Astrocyte (in vitro differentiated cells and primary cell): ENCODE measurements at places on chromosomes 6 and 20.

DNA sequence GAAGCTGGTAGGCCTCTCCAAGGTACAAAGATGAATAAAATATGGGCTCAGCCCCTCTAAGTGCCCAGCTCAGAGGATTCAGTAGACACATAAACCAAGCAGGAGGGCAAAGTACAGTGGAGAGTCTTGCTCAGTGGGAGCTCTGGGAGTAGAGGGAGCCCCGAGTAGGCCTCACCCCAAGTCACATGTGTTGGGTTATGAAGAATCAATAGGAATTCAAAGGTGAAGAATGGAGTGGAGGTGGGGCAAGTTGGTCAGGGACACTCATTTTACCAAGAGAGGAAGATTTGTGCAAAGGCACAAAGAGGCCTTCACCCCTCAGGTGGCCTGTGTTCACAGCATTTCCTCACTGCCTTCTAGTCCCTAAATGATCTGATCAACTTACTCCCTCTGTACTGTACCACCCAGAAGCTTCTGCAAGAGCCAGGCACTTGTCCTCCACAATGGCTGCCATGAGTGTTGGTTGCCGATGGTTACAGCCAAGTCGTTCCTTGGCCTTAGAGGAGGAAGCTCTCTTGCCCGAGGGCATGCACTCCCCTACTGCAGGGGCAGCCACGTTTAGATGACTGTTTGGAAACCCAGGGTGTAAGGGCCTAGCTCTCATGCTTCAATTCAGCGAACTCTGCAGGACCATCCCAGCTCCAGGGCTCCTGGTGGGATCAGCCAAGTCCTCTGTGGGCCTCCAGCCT lies 6.7 kb upstream of the CDKN1A start:
- DNase-seq: no peak

DNA sequence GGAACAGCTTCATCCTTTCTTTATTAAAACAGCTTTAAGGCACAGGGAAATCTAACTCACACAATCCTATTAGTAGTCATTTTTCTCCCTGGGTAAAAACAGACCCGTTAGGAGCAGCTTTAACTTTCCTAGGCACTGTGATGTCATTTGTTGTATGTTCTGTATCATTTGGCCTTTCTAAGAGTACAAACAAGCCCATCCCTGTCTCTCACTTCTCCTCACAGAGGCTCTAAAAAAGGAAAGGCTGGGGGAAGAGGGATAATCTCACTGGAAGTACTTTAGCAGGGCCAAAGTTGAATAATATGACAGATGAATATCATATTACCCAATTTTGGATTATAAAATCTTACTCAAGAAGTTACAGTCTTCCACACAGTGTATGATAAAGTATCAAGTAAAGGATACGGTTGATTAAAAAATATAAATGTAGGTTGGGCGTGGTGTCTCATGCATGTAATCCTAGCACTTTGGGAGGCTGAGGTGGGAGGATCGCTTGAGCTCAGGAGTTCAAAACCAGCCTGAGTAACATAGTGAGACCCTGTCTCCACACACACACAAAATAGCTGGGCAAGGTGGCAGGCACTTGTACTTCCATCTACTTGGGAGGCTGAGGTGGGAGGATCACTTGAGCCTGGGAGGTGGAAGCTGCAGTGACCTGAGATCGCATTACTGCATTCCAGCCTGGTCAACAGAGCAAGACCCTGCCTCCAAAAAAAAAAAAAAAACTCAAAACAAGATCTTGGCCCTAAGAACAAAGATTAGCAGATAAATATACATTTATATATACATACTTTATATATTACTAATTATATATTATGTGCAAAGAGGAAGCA lies 7.9 kb downstream of the NUDT3 start:
- DNase-seq: no peak

GRCh38 chr20:44029848-44030230 lies 115.2 kb downstream of the TOX2 start:
- no peak for DNase-seq

DNA sequence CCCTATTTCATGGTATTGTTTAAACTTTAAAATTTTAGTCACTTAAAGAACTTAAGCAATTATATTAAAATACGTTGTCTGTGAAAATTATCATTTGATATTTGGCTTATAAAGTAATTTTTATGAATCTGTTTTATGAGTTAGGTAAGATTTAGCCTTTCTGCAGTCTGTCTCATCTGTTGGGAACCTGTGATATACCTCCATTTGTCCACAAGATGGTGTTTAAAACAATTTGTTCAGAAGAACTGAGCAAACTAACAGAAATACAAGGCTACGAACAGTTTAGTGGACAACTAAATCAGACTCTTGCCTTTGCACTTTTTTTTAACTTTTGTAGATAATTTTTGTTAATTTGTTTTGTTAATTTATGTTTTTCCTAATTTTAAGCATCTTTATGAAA lies 92.4 kb downstream of the COL9A1 start:
- DNase-seq: no peak

DNA sequence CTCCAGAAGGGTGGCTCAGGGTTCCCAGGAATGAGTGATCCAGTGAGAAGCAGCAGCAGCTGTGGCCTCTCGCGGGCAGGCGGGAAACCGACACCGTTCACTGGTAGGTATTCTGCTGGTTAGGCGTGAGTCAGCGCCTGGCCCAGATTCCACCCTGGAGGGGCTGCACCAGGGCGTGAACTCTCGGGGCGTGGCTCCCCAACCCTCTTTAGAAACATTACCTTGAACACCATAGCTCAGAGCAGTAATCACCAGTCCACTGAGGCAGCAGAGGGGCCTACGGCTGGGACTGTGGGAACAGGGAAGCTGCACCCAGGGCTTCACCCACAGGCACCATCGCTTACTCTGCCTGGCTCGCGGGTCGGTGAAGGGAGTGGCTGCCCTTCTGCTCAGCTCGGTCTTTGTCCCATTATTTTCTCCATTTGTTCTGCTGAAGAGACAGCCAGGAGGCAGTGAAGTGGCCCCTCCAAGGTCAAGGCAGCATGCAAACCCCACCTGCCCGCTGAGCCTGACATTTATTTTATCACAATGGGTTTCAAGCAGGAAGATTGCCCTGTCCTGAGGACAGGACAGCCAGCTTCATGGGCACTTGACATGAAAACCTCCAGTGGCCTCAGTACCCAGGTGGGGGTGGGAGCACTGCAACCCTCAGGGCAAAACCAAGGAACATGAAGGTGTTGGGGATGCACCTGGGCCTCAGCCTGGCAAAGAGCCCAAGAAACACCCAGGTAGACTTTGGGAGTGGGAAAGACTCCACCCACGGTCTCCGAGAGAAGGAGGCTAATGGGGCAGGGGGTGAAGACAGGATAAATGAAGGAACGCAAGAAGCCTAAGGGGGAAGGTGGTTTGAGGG lies 51.0 kb upstream of the CD93 start:
- DNase-seq: no peak

- no peak for DNase-seq
Measured at GRCh38 chr6:157984128-157984527, 2.5 kb downstream of the SYNJ2 start.

GRCh38 chr6:47147175-47147727 lies 105.1 kb upstream of the ADGRF1 start:
- DNase-seq: no peak

DNA sequence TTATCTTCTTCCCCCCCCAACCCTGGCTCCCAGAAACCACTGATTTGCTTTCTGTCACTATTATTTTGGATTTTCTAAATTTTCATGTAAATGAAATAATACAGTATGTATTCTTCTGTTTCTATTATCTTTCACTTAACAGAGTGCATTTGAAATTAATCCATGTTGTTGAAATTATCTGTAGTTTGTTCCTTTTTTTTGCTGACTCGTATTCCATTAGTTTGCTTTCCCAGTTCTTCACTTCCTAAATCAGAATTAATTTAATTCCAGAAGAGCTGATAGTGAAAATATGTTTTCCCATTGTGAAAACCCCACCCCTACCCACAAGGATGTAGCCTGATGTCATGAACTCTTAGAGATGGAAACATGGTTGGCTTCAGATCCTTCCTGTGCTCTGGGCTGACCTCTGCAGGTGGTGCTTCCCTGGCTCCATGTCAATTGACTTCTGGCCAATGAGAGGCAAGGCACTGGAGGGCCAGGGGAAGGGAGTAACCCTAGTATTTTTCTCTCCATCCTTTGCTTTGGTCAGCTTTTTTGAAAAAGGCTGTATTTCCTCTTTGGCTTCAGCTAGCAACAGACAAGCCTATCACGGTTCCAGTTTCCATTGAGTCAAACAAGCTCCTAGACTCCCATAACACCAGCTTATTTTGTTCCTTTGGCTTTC lies 244.4 kb upstream of the HSF2 start:
- no peak for DNase-seq

- no peak for DNase-seq
Measured at GRCh38 chr6:156842598-156843250, 65.5 kb downstream of the ARID1B start.

DNA sequence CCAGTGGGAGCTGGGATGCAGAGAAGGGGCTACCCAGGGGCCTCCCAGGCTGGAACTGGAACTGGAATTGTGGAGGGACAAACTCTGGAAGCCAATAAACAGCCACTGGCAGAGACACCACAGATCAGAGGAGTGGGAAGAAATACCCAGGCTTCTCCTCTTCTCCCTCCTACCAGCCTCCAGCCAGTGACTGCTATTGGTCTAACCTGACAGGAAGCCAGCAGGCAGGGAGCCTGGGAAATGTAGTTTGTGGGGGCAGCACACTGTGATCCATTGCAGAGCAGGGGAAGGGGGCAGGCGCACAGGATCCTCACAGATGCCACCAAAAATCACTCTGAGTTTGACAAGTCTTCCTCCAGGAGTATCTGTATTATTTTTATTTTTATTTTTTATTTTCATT lies 12.1 kb upstream of the MLN start:
- no peak for DNase-seq

DNA sequence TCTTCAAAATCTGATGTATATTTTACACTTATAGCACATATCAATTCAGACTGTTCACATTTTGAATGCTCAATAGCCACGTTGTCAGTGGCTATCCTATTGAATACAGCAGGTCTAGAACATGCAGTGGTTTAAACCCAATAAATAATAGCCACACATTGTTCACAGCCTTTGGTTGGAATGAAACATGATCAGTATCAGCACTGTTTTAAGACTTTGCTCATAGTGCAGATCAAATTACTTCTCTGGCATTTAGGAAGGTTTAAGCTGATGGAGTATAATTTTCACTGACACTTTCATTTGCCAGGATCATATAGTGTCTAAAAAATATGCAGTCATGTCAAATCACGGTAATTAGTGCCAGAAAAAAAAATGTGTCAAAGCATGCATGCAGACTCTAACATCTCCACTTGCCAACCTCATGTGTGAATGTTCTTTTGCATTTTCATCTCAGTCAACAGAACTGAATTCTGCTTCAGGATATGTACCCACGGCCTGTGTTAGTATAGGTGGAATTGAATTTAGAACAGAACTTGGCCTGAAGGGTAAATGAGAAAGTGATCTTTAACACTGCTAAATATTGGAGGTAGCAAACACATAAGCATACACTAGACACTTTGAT lies 184.1 kb downstream of the SLC24A3 start:
- DNase-seq: no peak

GRCh38 chr6:168619560-168620314 lies 178.8 kb downstream of the SMOC2 start:
- no peak for DNase-seq

DNA sequence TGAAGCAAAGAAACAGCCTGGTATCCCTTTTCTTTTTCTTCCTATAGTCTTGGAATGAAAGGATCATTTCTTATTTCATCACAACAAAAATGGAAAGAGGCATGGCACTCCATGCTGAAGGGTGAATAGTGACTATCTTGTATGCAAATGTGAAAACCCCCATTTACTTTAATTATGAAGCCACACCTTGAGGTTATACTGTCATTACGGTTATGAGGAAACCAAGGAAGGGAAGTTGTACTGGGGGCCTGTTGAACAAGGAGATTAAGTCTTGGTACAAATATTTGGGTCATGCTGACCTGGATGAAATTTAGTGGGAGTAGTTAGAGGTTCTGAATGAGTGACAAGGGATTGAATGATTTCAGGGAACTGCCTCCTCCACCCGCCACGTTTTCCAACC lies 8.7 kb upstream of the STXBP5 start:
- no peak for DNase-seq

DNA sequence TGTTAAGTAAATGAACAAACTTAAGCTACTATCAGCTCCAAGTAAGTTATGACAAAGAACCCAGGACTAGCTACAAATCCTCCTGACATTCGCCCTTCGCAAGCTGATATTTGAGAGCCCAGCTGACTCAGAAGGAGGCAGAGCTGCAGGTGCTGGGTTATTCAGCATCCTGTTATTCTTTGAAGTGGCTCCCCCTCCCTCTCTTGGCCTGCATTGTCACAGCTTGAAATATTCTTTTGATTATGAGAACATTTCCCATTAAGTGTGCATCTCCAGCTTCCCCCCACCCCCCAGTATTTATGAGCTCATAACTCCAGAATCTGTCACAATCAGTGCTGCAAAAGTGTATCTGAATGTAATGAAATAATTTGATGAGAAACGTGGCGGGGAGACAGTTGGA lies 78.8 kb upstream of the RALY start:
- DNase-seq: peak; percentile 92

DNA sequence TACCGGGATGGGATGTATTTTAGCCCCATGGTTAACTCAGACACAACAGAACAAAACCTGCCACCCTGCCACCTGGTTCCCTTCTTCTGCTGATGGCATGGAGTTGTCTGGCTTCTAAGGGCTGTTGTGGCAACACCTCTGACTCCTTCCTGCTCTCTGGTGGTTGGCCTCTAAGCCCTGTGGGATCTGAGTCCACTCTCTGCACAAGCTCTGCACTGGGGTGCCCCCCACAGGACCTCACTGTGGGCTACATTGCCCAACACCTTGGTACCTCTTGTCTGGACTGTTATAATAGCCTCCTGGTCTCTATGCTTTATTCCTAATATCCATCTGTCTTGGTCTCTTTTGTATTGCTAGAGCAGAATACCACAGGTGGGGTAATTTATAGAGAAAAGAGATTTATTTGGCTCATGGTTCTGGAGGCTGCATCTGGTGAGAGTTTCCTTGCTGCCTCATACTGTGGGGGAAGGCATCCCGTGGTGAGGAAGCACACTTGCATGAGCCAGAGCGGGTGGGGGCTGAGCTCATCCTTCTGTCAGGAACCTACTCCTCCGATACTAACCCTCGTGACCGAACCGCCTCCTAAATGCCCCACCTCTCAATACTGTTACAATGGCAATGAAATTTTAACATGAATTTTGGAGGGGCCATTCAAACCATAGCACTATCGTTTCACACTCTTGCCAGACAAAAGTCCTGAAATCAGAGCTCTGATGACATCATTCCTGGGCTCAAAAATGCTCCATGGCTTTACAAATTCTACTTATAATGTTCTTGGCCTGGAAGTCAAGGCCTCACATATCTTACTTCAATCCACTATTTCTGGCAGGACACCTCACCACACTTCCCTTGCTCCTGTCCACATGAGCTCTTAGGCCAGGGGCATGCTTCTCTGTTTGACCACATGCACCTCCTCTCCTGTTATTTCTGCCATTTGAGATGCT lies 127.2 kb downstream of the PAX1 start:
- no peak for DNase-seq

GRCh38 chr6:41965429-41966213 lies 24.0 kb upstream of the CCND3 start:
- peak; percentile 11 for DNase-seq
